ENCODE measurements at places on chromosomes 3 and 15.

GRCh38 chr15:90460142-90460824 lies 69.4 kb upstream of the CRTC3 start:
- no peak for DNase-seq

- peak; percentile 15 for DNase-seq
Measured at GRCh38 chr3:67655364-67656121, 1.1 kb upstream of the SUCLG2 start.

DNA sequence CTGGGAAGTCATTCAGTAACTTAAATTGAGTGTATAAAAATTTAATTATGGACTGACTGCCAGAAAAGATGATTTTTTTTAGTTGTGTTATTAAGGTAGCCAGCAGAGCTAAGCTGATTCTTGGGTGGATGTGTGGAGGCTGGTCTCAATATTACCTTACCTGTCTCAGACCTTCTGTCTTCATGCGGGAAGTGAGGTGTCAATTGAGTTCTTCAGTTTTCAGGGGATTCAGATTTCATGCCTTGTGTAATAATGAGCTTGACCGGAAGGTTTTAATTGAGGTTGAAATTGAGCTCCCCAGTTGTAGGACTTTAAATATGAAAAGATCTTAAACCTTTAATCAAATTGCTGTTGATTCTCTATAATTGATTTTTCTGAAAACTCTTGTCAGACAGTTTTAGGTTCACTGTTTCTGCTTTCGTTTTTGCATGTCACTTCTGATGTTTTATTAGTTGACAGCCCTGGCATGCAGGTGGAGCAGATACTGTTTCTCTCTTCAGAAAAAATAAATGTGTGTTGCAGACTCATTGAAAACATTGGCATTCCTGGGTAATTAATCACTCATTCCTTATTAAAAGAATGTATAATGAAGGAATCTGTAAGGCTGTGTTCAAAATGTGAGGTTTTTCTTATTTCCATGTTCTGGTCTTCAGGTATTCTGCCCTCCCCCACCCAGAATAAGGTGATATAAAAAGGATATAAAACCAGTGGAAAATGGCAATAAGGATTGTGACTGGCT lies 54.5 kb downstream of the PSMD6 start:
- no peak for DNase-seq

- DNase-seq = no peak
Measured at GRCh38 chr15:100940767-100941379, 21.7 kb downstream of the LRRK1 start.

GRCh38 chr3:87069971-87070370 lies 79.0 kb upstream of the VGLL3 start:
- no peak for DNase-seq

DNA sequence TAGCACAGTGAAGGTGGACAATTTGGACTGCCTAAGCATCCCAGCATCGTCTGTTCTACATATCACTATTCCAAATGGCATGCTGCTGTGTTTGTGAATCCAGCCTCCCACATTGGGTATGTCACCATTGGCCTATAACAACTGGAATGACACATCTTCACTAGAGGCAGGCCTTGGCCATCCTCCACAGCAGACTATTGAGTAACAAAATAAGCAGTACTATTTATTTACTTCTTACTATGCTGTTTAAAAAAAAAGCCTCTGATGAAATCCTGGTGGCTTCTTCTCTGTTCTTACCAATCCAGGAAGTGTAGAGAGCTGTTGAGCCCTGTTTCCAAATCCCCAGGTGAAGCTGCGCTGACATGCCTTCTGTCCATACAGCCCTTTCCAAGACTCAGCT lies 30.6 kb upstream of the CERS3 start:
- no peak for DNase-seq

- DNase-seq = peak; percentile 81
Measured at GRCh38 chr15:98779463-98780071, 131.2 kb downstream of the IGF1R start.

All from pons (tissue), 1 donor.